Glutamatergic neuron (in vitro differentiated cells): ENCODE measurements at places on chromosomes 6 and 20.

- DNase-seq: peak; percentile 18
These were observed 65.9 kb upstream of the HCRTR2 start for GRCh38 chr6:55108134-55109130.

GRCh38 chr20:17952692-17953684 lies 15.6 kb downstream of the SNX5 start:
- no peak for DNase-seq

DNA sequence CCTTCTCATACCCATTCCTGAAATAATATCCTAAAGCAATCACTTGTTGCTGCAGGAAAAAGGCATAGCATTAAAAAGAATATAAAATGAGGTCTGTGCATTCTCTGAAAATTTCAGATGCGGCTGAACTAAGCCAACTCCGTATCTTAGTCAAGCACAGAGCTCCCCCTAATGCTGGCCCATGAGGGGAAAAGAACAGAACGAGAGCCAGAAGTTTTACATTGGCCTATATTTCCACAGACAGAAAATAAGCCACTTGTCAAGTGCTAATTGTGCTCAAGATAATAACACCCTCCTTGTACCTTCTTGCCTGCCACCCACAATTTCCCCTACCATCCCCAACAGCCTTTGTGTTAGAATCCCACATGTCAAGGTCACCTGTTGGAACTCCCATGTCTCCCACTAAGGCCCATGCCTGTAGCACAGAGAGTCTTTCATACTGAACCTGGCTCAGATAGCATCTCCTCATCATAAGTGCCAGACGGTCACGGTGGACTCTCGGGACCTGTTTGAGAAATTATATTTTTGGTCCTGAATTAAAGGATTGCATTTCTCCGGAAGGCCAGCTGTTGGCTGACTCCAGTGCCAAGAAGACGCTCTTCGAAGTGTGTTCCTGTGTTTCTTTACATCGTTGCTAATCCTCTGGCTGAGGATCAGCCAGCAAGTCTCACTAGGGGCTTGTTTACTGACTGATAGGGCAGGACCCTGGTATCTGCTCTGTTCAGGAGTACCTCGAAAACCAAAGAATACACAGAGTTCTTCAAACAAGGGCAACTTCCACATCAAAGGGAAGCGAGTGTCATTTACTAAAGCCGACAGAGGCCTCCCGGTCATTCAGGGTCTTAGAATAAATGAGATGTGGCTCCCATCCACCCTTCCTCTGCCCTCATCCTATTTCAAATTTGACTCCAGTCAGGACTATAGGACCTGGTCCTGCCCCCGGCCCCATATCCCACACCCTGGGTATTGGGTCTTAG lies 183.4 kb upstream of the FBXL4 start:
- DNase-seq: no peak

DNA sequence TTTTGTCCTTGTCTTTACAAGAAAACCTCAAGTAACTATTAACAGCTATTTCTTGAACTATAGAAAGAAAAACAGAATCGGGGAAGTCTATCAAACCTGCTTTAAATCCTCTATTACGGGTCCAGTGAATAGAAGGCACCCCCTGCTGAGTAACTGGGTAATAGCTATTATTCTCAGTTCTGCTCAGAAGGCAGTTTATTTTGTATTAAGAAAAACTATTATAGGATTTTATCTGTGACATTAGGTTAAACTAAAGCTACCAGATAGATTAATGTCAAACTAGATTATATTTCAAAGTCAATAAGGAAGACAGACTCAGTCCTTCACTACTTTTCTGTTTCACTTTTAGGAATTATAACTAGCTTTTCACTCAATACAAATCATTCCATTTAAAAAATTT lies 93.7 kb downstream of the DST start:
- no peak for DNase-seq

DNA sequence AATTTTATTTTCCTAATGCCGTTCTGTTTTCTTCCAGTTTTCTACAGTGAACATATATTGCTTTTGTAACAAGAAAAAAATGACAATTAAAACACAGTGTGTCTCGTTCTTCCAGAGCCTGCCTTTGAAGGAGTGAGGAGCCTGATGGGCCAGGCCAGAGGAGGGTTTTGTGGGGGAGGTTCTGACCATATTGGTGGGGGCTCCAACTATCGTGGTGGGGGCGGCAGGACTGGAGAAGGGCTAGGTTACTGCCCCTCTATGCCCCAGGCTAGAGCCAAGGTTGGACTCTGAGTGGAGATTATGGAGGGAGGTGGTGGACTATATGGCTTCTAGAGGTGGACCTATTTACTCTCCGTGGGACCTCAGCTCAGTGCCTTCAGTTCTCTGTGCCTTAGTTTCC lies 24.0 kb downstream of the DLGAP4 start:
- DNase-seq: no peak

GRCh38 chr20:2836035-2836434 lies 4.4 kb downstream of the PCED1A start:
- DNase-seq: no peak

DNA sequence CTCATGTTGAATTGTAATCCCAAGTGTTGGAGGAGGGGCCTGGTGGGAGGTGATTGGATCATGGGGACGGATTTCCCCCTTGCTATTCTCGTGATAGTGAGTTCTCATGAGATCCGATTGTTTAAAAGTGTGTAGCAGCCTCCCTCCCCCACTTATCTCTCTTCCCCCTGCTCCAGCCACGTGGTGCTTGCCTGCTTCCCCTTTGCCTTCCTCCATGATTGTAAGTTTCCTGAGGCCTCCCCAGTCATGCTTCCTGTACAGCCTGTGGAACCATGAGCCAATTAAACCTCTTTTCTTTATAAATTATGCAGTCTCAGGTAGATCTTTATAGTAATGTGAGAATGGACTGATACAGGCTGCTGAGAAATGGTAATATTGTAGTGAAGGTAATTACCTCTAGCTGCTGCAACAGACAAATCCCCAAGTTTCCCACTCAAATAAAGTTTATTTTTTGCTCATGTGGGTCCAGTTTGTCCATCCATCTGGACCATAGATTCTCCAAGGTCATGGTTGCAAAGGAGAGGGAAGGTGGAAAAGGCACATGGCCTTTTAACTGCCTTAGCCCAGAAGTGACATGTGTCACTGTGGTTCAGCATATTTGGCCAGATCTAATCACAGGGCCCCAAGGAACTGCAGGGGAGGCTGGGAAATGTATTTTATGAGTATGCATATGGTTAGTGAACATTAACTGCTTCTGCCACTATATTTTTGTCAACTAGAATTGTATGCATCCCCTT lies 89.2 kb downstream of the TRMT11 start:
- DNase-seq: no peak

- no peak for DNase-seq
These were observed 28.5 kb upstream of the ADGRF4 start for GRCh38 chr6:47669684-47670513.

- no peak for DNase-seq
These were observed 247.8 kb downstream of the HAO1 start for GRCh38 chr20:7692478-7692877.

GRCh38 chr6:1915226-1915625 lies 305.5 kb downstream of the FOXC1 start:
- DNase-seq: no peak

GRCh38 chr6:44309631-44310030 lies 3.5 kb downstream of the AARS2 start:
- no peak for DNase-seq

GRCh38 chr20:25459111-25459830 lies 51.8 kb downstream of the GINS1 start:
- no peak for DNase-seq

GRCh38 chr6:46411456-46412197 lies 79.6 kb downstream of the RCAN2 start:
- DNase-seq: no peak

GRCh38 chr6:118787724-118788423 lies 106.1 kb upstream of the ASF1A start:
- no peak for DNase-seq

- no peak for DNase-seq
These were observed 19.0 kb downstream of the TOMM34 start for GRCh38 chr20:44941120-44941691.

GRCh38 chr6:69673298-69673697 lies 123.5 kb downstream of the LMBRD1 start:
- DNase-seq: no peak

DNA sequence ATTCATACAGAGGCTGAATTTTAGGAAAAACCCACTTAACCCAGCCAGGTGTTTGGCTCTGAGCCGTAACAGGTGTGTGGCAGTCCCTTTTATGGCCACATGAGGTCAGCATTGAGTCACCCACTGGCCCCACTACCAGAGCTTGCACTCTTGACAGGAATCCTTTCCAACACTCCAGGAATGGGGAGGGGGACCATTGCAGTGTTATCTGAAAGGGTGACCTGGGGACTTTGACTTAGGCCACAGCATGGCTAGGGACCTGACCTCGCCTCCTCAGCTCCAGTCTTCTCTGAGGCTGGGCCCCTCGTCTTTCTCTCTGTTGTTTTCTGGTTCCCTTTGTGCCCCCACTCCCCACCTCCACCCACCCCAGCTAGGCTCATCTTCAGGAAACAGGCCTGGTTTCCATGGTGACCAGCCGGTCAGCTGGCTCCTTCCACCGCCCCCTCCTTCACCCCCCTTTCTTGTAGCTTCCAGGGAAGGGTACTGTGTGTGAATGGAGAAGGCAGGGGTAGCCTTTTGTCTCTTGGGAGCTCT lies 2.1 kb upstream of the TMEM151B start:
- DNase-seq: peak; percentile 72

GRCh38 chr20:22977047-22977785 lies 57.9 kb upstream of the SSTR4 start:
- no peak for DNase-seq

- DNase-seq: no peak
These were observed 41.2 kb upstream of the ASIP start for GRCh38 chr20:34200023-34200422.

DNA sequence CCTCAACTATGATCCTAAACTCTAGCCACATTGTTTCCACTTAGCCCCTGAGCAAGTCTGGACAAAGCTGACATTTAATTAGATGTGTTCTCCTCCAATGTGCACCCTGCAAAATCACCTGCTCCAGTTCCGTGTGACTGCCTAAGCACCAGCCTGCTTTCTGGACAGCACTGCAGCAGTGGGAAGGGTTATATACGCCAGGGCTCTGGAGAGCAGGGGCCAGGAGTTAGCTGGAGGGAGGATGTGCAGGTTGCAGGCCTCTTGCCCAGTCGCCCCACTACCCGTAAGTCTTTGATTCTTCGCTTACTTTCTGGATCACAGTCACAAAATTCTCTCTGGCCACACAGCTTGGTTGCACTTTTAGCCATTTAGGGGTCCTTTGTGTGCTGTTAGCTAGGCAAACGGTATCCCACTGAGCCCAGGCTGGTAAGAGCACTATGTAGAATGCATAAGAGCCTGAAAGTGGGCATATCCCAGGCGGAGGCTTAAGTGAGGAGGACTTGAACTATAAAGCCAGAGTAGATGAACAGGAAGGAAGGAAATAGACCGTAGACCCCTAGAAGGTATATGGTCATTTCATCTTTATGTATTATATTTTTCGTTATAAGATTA lies 10.7 kb upstream of the PLEKHG1 start:
- DNase-seq: no peak

GRCh38 chr6:11810854-11811643 lies 32.4 kb upstream of the ADTRP start:
- DNase-seq: no peak

DNA sequence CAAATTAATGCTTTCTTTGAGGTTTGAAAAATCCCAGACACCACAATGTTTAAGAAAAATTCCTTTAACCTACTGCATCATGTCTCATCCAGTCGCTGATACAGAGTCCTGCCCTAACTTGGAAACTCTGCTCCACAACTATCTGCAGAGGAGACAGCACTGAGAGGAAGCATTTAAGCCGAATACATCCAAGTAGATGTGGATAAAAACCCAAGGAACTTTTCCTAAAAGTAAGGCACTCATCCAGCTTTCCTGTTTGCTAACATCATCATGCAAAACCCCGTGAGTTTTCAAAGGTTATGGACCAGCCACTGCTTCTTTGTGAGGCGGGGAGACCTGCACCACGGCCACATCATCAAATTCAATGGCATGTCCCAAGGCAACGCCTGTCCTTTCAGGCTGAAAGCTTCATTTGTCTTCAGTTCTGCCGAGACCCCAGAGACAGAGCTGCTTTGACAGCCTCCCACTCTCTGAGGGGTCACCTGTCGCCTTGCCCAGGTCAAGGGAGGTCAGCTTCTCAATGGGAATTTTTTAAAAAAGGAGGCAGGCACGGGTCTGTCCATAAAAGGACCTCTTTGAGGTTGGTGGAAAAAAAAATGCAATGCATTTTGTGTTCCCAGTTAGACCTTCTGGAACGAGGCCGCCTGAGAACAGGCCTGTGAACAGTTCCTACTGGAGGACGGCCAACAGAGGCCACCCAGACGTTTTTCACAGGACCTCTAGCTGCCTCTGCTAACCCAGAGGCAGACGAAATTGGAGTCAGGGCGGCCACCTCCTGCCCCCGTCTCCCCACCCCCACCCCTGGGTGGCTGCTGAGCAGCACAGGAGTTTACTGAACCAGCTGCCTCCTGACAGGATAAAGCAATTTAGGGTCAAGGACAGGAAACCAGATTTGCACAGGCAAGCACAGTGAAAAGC lies 142.5 kb upstream of the HDDC2 start:
- DNase-seq: peak; percentile 21

- no peak for DNase-seq
These were observed 57.4 kb upstream of the CEP85L start for GRCh38 chr6:118708744-118709143.

GRCh38 chr20:62519826-62520225 lies 44.0 kb upstream of the GATA5 start:
- no peak for DNase-seq

GRCh38 chr20:60132162-60132826 lies 174.1 kb downstream of the CDH26 start:
- DNase-seq: no peak

DNA sequence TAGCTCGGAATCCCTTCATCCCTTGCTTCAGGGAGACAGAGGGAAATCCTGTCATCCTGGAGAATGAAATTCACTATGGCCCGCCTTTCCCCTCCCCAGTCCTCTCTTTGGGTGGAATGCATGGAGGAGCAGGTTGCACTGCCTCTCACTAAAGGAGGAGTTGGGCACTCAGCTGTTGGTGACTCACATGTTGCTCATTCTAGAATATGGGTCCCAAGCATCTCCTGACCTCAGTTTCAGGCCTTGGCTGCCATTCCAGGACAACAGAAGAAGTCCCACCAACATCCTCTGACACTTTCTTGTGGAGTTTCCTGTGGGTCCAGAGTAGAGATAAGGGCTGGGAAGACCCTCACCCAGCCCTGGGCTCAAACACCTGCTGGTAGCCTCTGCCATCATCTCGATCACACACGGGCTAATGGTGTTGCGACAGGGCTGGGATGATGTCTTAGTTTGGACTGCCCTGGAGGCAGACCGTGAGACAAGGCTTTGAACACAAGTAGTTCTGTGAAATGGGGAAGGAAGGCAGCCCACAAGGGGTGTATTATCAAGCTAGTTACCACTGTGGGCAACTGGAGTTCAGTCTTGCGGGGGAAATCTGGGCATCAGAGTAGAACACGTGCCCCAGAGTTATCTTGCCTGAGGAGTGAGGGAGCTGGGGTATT lies 52.4 kb upstream of the RNF24 start:
- DNase-seq: no peak

DNA sequence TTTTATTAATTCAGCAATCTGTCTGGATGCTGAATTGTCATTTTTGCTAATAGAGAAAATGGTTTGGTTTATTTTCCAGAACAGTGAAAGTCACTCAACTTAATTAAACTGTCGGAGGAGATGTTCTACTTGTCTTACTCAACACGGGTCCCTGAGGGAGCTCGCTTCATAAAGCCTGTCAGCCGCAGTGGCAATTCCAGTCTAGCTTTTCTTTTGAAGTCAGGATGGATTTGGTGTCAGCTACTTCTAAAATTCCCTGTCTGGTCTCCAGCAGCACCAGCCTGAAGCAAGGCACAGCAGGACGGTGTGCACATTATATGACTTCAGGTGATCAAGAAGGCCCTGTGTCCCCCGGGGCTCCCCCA lies 261.5 kb downstream of the SLC24A3 start:
- peak; percentile 39 for DNase-seq

GRCh38 chr6:88913471-88913870 lies 49.9 kb downstream of the RNGTT start:
- no peak for DNase-seq
